ENCODE measurements at places on chromosomes 16 and 17. TPM values are rescaled to one million over a fixed set of nuclear protein-coding genes. Genes with fewer than 3 reads are reported as not detected.

Gene GLTPD2
- total RNA-seq: not detected

Gene TNRC6C
- 41.8 TPM for total RNA-seq

Gene DOC2A
- total RNA-seq: 16.4 TPM

Gene PRSS53
- total RNA-seq: 4.9 TPM

Gene EFCAB3
- total RNA-seq: not detected

Gene CD7
- 0.74 TPM for total RNA-seq

Gene ZFP3
- total RNA-seq: 0.39 TPM

Gene TEKT5
- total RNA-seq: 0.60 TPM

Gene LAT
- 2.0 TPM for total RNA-seq

Gene MPO
- not detected for total RNA-seq

Gene KRT34
- not detected for total RNA-seq

Gene COG7
- 22.6 TPM for total RNA-seq

Gene KRT31
- total RNA-seq: not detected

Gene MEFV
- total RNA-seq: 0.21 TPM

All from WTC11 (cell line).